ENCODE measurements at places on chromosomes 6 and 20.

DNA sequence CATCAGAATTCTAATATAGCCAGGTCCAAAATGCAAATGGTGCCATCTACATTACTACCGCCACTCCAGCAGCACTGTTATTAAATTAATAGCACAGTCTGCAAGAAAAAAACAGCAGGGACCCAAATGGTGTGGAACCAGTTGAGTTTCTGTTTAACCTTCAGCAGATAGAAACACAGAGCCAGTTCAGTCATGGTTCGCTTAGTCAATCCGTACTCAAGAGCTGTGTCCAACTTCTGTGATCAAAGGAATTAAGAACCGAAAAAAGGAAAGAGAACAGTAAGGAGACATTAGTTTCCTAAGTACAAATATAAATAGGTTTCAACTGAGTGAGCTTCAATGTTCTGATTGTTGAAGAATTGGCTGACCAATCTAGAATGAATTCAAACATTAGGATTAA is 107.7 kb downstream of the TRDN start:
- no peak for DNase-seq

- DNase-seq: no peak
These were observed 268.1 kb upstream of the SPTLC3 start for GRCh38 chr20:12740647-12741046.

DNA sequence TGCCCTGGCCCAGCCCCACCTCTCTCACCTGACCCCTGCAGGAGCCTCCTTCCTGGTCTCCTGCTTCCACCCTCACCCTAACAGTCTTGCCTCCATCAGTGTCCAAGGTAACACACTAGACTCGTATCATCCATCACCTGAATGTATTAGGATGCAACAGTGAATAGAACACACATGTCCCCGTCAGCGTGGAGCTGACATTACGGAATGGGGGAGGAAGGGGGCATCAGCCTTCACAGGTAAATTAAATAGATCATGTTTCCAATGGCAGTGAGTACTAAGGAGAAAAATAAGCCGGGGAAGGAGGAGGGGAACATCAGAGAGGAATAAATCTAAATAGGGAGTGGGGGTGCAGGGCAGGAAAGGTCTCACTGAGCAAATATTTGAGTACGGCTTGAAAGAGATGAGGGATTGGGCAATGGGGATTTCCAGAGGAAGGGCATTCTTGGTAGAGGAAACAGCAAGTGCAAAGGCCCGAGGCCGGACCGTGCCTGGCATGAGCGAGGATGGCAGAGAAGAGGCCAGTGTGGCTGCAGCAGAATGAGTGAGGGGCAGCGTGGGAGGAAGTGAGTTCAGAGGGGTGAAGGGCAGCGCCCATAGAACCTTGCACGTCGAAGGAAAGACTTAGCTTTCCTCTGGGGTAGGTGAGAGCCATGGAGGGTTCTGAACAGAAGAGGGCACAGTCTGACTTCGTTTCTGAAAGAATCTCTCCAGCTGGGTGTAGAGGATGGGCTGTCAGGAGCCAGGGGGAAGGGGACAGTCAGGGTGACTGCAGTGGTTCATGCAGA is 110.1 kb upstream of the PTPN1 start:
- DNase-seq: no peak

DNA sequence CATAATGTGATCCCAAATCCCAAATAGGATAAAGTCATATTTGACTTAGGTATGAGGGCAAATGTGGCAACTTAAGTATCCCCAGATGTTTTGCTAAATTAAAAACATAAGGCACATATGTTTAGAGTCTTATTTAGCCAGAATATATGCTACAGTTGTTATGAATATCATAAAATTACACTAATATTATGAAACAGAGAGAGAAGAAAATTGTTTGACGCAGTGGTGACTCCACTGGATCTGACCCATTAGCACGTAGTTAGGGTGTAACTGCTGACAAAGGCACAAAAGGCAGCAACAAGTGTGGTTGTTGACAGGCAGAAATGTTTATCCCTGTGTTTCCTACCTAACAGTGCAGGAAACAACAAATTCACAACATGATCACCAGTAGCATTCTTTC is 152.4 kb upstream of the THBS2 start:
- no peak for DNase-seq

GRCh38 chr20:5448449-5449118 is 131.8 kb upstream of the PROKR2 start:
- DNase-seq: peak; percentile 49

DNA sequence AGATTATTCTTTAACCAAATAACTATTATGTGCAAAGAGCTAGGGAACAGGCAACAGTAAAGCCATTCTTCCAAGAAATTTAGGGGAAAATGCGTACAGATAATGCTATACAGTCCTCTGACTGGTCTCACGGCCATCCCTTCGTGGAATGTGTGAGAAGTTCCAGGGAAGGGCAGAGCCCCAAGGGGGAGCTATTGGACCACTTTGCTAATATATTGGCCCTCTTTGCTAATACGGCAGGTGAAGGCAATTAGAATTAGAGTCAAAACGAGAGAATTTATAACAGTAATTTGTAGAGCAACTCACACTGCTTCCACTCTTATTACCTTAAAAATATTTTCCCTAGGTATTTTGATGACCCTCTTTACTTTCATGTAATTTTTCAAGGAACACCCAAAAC is 140.4 kb downstream of the IMPG1 start:
- DNase-seq: no peak

GRCh38 chr20:60009318-60009717 is 51.1 kb downstream of the CDH26 start:
- no peak for DNase-seq

- no peak for DNase-seq
These were observed 1.6 kb downstream of the GNAS start for GRCh38 chr20:58853976-58854637.

GRCh38 chr6:115945306-115945705 is 115.4 kb downstream of the FRK start:
- DNase-seq: no peak

DNA sequence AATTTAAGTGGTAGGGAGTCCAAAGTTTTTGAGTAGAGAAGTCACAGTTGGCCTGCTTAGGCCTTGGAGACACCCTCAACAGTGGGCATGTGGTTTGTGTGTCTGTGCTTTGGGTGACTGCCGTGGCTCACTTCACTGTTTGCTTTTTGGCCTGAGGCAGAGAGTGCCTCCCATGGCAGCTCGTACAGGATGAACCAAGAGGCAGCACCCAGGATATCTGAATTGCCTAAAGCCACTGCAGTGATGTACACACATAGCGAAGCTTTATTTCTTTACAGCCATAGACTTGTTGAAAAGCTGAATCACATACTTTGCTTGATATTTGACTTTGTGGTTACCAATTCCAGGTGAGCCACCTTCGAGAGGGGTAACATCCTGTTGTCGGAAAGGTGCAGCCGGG is 21.6 kb downstream of the RREB1 start:
- no peak for DNase-seq

- DNase-seq: no peak
These were observed 42.6 kb downstream of the GRM4 start for GRCh38 chr6:34103321-34103720.

DNA sequence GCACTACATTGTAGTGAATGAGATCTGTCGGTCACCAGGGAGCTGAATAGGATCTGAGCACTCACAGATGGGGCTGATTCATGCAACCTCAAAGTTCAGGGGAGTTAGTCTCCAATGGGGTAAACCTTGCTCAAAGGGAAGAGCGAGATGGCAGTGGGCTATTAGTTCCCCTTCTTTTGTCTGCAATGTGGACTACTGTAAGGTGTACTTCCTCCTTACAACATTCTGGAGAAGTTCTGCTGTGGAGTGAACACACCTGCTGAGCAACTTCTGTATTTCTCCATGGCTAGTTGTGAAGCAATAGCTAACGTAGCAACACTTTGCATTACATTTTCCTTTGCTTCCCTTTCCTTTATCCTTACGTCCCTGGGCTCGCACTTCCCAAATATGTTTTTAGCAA is 134.3 kb upstream of the B3GAT2 start:
- no peak for DNase-seq

DNA sequence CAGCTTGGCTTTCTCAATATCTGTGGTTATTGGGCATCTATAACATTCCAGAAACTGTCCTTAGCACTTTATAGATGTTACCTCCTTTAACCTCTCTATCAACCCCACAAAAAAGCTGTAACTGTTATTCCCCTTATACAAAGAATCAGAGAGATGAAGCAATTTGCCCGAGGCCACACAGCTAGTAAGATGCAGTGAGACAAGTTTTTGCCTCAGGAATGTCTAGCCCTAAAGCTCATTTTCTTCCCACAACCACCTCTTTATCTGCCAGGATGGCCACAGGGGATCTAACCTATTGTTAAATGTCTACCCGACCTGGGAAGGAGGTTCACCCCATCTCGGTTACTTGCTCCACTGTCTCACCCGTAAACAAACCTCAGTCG is 31.9 kb upstream of the TCP11 start:
- no peak for DNase-seq

GRCh38 chr6:10968776-10969175 is 75.3 kb downstream of the ELOVL2 start:
- DNase-seq: no peak

DNA sequence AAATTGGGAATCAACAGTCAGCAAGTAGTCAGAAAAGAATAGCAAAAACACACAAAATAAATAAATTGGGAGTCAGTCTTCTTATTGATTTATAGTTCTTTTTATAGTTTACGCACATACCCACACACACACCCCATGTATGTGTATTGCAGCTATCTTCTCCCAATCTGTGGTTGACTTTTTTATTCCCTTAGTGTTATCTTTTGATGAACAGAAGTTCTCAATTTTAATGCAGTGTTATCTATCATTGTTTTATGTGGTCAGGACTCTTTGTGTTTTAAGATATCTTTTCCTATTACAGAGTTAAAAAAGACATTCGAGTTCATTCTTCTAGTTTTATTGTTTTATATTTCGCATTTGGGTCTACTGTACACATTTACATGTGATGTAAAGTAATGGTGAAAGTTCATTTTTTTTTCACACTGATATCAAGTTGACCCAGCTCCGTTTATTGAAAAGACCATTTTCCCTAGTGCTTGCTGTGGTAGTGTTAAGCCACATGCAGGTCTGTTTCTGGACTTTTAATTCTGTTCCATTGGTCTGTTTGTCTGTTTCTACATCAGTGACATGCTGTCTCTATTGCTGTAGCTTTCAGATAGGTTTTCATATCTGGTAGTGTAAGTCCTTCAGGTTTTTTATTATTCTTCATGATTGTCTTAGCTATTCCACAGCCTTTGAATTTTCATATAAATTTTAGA is 78.4 kb downstream of the ZFAND3 start:
- no peak for DNase-seq

DNA sequence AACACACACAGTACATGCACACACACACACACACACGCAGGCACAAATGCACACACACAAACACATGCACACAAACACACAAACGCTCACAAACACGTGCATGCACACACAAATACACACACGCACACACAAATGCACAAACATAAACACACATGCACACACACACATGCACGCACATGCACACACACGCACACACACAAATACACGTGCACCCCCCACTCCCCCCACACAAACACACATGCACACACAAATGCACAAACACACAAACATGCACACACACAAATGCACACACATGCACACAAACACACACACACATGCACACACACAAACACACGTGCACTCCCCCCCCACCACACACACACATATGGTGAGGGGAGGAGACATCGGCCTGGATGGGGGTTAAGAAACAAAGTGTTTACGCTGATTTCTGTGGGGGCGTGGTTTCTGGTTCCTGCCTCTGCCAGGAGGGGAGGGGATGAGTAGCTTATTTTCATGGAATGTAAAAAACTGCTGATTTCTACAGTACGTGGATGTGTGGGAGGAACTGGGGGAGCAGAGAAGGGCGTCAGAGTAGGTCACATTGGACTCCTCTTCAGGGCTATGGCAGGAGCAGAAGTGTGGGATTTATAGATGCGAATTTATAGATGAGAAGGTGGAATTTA is 607.2 kb downstream of the QKI start:
- DNase-seq: no peak

DNA sequence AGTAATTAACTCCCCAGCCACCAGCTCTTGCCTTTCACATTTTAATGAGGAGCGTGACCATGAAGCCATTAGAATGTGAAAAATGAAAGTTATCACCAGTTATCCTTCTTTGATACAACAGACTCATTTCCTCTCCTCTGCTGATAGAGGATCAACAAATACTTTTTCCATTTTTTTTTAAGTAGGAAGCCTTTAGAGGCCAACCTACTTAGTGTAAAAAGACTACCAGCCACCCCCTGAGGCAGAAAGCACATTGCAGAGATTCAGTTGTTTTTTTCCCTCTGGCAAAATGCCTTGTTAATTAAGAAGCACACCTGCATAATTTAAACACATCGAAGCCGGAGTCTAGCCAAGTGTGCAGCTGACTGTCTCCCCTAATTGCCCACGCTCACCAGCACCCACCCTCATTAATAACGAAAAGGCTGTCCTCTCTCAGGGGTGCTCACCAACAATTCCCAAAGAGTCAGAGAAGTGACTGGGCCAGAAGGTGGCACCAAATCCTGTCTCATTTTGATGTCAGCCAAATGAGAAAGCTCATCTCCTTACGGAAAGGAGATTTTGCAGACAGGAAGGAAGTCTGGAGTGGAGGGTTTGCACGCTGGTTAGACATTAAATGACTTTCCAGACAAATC is 60.9 kb upstream of the MC3R start:
- no peak for DNase-seq

- DNase-seq: no peak
These were observed 472.3 kb upstream of the CITED2 start for GRCh38 chr6:139846538-139847456.

- DNase-seq: no peak
These were observed 162.6 kb downstream of the DTNBP1 start for GRCh38 chr6:15500078-15500740.

All from kidney capillary endothelial cell (primary cell).